ENCODE measurements at places on chromosomes 4 and X.

DNA sequence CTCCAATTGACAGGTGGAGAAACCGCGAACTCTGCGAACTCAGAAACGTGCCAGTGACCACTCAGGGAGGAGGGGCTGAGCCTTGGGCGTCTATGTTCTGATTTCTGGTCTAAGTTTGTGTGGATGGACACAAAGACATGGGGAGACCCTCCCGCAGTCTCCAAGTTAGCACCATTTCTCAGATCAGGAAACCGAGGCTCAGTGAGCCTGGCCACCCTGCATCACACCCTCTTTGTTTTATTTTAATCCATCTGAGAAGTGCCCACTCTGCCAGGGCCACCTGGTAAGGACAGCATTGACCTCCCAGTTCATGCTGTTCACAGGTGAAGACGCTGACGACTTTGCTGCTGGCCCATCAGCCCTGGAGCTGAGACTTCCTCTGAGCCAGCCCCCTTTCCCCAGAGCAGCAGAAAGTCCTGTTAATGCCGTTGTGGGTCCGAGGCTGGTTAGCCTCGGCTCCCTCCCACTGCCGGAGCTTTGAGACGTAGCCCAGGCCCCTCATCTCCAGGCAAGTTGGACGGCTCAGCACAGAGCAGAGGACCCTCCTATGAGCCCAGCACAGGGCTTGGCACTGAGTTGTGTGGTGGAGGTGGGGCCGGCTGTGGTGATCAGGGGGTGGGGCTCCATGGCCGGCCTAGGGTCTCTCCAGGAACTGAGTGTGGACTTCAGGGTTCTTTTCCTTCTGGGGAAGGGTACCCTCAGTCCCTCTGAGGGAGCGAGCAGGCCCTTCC is 43.7 kb downstream of the PSAPL1 start:
- no peak for DNase-seq

DNA sequence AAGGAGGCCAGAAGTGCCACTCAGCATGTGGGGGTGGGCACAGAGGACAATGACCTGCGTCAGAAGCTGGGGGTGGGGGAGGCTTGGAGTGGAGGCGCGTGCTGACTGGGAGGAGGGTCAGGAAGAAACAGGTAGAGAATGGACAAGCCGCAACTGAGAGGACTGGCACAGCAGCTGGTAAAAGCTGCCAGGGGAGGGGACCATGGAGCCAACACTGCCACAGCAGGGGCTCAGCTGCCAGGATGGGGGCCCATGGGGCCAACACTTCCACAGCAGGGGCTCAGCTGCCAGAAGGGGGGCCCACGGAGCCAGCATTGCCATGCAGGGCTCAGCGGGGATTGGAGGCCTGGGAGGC is 19.1 kb downstream of the RNF212 start:
- DNase-seq = peak; percentile 65

- DNase-seq = no peak
Measured at GRCh38 chrX:121569609-121570008, 522.2 kb downstream of the GLUD2 start.

GRCh38 chr4:30866346-30866745 is 146.2 kb downstream of the PCDH7 start:
- no peak for DNase-seq

DNA sequence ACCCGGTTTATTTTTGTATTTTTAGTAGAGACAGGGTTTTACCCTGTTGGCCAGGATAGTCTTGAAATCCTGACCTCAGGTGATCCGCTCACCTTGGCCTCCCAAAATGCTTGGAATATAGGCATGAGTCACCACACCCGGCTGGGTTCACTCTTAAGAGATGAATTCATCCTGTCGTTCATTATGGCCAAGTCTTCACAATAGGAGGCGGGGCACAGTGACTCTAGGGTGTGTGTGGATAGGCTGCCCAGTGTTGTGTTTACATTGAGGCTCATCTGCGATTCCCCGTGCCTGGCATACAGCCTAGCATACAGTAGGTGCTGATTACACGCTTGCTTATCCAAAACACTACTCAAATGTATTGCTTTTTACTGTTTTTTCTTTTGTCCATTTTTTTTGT is 41.3 kb upstream of the IGFBP7 start:
- no peak for DNase-seq

GRCh38 chr4:65724973-65725372 is 54.7 kb upstream of the EPHA5 start:
- no peak for DNase-seq
